ENCODE measurements at places on chromosomes 13 and 19.

DNA sequence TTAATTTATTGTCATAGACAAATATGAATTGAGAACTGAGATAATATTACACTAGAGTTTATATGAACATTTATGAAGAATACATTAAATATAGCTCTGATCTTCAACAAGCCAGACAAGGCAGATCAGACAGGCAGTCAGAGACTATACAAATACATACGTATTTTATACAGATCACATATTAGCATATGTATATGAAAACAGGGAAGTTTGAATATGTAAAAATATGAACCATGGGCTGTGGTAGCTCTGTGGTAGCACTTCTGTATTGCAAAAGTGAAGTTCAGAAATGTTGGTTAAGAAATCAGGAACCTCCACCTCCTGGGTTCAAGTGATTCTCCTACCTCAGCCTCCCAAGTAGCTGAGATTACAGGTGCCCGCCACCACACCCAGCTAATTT is 20.7 kb downstream of the GPR180 start:
- no peak for DNase-seq

DNA sequence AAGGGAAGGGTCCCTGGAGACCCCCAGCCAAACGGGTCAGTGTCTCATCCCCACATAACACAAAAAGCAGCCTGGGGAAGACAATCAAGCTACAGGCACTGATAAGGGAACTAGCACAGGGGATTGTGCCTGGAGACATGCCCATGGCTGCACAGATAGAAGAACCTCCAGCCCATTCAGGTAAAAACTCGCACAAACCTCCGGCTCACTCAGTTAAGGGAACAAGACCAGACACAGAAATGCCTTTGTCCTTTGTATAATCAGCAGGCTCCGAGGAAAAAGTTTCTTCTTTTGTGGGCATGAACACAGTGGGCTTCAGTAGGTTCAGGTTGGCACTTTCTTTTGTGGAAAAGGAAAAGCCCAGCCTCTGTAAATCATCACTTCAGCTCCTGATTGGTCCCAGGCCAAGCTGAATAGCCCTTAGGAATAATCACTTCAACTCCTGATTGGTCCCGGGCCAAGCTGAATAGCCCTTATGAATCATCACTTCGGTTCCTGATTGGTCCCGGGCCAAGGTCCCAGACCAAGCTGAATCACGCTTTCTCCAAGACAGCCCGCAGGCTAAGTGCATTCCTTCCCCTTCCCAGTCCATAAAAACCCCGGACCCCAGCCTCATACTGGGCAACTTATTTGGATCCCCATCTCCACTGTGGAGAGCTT is 5.0 kb upstream of the ZNF230 start:
- DNase-seq: no peak

DNA sequence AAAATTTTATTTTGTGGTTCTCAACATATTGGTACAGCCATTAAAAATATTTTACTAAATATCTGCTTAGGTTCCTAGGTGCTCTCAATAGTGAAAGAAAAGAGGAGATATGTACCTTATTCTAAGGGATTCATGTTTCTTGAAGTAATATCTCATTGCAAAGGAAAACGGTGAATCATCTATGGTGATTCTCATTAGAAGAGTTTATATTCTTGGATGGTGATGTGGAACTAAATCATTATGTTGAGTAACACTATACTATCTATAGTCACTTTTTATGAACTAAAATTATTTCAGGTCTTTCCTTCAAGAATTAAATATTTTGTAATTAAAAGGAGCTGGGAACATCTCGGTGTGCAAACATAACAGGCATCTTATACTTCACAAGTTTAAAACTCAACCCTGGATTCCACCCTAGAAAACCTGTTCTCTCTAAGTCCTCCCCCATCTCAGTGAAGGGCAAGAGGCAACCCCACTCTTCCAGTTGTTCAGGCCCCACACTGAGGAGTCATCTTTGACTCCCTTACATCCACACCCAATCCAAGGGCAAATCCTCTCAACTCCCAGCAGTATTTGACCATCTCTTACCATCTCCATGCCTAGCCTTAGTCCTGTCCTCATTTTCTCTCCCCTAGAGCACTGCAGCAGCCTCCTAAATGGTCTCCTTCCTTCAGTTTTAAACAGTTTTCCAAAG is 140.1 kb downstream of the RGCC start:
- DNase-seq: no peak

DNA sequence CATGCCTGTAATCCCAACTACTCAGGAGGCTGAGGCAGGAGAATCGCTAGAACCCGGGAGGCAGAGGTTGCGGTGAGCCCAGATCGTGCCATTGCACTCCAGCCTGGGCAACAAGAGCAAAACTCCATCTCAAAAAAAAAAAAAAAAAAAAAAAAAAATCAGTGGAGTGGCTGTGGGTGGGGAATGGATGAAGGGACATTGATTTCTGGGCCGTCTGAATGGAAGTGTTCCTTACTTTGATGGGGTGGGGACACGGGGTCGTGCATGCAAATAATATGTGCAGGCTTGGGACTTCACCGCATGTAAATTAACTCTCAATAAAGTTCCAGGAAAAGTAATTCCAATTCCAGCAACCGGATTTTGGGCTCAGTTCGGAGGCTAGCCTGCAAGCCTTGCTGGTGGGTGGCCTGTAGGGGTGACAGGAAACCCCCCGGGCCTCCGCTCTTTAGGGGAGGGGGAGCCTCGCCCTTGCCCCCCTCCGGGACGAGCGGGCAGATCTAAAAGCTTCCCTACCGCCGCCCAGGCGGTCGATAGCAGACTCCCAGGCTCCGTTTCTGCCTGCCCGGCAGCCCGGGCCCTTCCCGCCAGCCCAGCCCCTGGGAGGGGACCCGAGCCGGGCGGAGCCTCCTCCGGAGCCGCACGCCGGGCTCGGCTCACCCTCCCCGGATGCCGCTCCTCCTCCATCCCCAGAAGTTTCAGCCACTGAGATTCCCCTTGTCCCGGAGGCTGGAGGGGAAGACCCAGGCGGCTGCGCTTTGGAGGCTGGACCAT is 48.0 kb upstream of the ADGRE5 start:
- no peak for DNase-seq

DNA sequence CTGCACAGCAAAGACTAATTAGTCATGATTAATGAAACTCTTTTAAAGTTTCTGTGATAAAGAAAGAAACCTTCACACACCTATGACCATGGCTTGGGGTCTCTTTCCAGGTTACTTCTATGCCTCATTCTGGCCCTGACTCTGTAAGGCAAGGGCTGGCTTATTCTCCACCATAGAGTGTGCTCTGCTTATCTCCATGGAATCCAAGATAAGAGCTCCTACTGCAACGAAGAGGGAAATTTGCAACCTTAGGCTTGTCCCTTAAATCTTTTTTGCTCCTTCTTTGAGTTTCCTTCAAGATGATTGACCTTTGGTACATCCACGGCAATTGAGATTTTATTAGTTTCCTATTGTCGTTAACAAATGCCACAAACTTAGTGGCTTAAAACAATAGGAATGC is 239.9 kb downstream of the SPRY2 start:
- DNase-seq: no peak

DNA sequence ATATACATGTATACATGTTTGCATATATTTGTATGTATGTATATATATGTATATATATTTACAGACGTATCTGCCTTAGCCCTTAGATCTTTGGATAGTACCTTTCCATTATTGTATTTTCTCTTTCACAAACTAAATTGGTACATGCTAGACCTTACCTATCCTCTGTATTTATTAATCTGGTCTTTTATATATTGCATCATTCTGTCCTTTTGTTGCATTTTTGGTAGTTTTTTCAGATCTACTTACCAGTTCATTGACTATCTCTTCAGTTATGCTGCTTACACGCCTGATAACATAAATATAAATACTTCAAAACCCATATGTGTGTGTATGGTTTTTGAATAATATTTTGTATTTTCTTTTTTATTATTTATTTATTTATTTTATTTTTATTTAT is 11.7 kb downstream of the ZNF613 start:
- DNase-seq: no peak

- DNase-seq: no peak
Measured at GRCh38 chr19:10740798-10741197, 22.9 kb downstream of the DNM2 start.

Measured in stimulated activated CD4-positive, alpha-beta T cell treated with anti-CD3 and anti-CD28 coated beads, Interleukin-1b, Interleukin-23, amount 100 ng/mL, for 4 hours (primary cell).